Urinary bladder (tissue), 4 donors: ENCODE measurements at places on chromosomes 6 and 20.

DNA sequence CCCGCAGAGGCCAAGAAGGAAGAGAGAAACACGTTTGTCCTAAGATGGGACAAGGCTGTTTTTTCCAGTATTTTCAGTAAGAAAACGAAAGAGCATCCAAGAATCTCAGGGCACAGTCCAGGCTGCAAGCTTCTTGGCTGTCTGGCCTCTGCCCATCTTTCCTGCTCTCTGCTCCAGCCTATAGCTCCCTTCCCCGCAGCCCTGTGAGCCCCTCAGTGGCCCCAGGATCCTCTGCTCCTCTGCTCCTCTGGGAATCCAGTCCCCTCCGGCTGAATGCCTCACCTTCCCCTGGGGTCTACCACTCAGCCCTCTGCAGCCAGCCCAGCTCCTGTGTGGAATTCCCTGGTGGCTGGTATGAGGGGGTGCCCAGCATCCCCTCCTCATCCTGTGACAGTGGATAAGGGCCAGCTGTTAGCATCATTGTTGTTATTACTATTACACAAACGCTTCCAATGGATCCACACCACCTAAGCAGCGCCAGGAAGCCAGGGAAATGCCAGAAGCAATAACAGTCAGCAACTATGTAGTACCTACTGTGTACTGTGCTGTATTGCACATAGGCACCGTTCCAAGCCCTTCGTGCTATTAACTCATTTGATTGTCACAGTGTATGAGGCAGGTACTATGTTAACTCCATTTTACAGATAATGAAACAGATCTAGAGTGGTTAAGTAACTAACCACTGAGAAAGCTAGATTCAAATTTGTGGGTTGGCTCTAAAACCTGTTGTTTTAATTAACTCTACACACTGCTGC, 60.3 kb upstream of the PTPN1 start:
- no peak for DNase-seq

DNA sequence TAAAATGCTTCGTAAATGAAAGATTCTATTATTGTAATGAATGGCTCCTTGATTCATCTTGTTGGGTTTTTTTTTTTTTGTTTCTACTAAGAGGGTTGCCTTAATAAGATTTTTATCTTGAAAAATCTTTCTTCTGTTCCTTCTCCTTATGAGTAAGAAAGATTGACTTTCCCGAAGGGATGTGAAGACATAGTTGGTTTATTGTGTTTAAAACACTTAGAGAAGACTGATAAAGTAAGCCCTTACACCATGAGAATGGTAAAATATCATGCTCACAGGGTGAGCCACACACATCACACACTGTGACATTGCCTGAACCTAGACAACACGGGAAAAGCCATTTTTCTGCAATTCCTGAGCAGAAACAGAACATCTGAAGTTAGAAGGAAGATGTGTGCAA, 317.2 kb upstream of the TCF21 start:
- no peak for DNase-seq

DNA sequence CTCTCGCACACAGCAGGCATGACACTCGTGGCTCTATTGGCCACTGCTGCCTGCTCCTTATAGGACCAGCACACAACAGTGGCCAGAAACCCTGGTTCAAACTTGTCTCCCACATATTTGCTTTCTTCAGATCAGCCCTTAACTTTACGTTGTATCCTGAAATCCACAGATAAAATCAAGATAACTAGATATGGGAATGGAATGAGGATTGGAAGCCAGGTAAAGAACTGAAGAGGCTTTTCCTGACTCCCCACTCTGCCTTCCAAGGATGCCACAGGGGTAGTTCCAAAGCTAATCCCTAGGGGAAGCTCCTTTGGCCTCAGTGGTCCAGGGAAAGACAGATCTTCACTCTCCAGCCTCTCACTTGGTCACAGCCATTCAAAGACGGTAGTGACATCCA, 86.5 kb downstream of the INSM1 start:
- no peak for DNase-seq

GRCh38 chr20:5652626-5653553, 97.3 kb upstream of the SHLD1 start:
- no peak for DNase-seq

- no peak for DNase-seq
These were observed 15.0 kb upstream of the ZBTB24 start for GRCh38 chr6:109498052-109498451.

DNA sequence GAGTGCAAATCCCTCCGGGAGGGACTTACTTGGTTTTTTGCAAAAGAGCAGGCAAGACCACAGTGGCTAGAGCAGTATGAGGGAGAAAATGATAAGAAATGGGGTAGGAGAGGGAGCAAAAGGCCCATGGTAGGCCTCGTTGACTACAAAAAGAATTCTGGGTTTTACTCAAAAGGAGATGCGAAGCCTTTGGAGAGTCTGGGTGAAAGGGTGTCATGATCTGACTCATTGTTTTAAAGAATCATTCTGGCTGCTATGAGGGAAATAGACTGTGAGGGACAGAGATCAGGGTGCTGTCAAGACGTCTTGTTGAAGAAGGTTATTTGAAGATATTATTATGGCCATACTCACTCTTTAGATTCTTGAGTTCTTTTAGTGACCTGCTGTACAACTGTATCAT, 13.0 kb downstream of the TBC1D32 start:
- DNase-seq, result no peak

- DNase-seq, result no peak
These were observed 611.3 kb downstream of the HDGFL1 start for GRCh38 chr6:23180504-23181293.

DNA sequence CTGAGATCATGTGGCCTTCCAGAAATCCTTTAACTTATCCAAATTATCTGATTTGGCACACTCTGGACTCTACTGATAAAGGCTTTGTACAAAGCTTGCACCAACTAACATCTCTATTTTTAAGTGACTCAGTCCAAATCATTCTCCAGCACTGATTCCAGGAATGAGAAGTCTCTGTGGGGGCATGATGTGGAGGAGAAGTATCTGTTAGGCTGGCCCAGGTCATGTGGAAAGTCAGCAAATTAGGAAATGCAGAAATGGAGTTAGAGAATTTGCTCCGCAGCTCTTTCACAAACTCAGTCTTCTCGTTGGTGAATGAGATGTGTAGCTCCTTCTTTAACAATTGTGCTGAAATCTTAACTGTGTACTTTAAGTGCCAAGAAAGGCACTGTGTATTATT, 165.7 kb downstream of the ZNF217 start:
- no peak for DNase-seq

DNA sequence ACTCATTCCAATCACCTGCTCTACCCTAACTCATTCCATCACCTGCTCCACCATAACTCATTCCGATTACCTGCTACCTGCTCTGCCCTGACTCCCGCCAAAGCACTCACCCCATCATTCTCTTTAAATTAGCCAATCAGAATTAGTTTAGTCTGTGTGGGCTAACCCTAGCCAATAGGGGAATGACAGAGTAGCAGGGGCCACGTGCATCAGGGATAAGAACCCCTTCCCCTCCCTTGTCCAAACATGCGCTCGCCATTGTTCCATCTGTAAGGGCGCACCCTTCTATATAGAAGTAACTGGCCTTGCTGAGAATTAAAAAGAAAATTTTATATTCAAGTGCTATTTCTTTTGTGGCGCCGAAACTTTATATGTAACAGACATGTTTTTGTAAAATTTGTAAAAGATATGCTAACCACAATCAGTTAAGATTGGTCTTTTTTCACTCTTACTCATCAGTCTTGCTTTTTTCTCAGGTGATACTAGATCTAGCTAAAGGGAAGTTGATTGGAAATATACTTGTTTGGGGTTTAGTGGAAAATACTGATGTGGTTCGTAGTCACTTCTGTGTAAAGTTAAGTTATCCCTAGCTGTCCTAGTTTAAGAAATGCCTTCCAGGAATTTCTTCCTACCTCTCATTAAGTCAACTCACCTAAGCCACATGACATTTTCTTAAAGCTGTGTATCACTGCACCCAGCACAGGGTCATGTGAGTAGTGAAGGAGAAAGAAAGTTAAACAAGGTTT, 16.5 kb downstream of the RTN4IP1 start:
- no peak for DNase-seq

DNA sequence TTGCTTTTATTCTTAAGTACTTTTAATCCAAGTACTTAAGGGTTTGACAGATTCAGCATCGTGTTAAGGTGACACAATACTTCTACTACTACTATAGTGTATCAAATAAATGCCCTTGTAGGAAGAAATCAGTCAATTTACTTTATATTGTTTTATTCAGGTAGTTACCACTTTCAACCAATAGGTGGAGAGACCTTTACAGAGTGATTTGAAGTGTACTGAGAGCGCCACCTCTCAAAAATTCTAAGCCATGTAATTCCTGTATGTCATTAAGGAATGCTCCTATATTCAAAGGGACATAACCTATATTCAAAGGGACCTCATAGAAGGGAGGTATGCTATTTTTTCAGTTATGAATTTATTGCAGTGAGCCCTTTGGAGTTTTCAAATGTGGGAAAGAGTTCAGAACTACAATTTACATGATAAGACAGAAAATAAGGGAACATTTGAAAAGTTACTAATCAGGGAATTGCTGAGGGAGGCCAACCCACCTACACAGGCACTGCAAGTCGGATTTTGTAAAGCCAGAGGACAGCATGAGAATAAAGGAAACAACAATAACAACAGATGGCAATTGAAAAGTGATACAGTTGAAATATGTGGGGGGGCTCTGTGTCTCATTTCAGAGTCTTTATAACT, 955.6 kb downstream of the TBC1D32 start:
- no peak for DNase-seq

- DNase-seq, result no peak
These were observed 171.9 kb upstream of the JARID2 start for GRCh38 chr6:15073883-15074465.

GRCh38 chr6:125379174-125379573, 77.4 kb upstream of the HDDC2 start:
- DNase-seq, result no peak

DNA sequence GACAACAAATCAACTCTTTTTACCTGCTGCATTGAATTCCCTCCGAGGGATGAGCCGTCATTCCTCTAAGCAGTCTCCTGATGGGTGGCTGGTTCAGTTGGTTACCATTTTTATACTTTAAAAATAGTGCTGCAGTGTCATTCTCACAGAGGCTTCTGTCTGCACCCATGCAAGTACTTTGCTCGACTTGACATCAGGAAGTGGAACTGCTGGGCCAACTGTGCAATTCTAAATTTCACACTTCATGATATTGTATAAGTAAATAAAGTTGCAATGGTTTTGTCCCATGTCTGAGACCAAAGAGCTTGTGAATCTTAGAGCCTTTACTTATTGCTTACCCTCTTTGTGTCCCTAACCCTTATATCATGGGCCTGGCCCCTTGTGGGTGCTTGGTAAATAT, 2.5 kb downstream of the BTN3A1 start:
- DNase-seq, result no peak

DNA sequence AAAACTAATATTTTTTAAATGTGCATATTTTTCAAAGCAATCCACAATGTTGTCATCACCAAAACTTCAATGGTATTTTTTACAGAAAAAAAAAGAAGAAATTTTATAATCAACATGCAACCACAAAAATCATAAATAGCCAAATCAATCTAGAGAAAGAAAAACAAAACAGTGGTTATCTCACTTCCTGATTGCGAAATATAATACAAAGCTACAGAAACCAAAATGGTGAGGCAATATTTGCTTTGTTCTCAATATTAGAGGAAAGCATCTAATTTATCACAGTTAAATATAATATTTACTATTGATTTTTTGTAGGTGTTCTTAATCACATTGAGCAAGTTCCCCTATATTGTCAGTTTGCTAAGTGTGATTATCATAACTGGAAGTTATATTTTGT, 720.7 kb upstream of the ADGRB3 start:
- no peak for DNase-seq

- no peak for DNase-seq
These were observed 59.0 kb upstream of the PDE10A start for GRCh38 chr6:165722022-165722421.

DNA sequence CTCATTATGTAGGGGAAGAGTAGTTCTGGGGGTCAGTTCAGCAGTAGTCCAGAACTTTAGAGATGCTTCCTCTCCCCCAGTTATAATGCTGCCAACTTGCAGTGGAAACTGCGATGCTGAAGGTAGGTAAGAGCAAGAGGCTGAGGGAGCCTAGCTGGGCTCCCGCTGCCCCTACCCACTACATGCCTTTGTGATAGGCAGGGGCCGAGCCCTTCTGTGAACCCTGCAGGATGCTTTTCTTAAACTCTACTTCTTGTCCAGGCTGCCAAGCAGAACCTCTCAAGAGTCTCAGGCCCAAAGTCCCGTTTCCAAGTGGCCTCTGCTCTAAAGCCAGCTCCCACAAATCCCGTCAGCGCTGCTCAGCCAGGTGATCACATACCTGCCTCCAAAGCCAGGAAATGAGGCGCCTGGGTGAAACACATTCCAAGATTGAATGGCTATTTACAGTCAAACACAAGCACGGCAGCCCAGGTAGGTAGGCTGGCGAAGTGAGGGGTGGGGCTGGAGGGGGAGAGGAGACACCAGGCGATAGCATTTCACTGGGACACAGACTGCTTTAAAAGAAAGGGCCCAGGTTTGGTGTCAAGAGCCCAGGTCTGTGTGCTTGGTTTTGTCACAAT, 150.7 kb downstream of the CD24 start:
- DNase-seq, result no peak
